ENCODE measurements at places on chromosomes 11 and 22. TPM values are rescaled to one million over a fixed set of nuclear protein-coding genes. Genes with fewer than 3 reads are reported as not detected.

The CD248 gene
- total RNA-seq: 40.3 TPM

The PSMD13 gene
- total RNA-seq: 229 TPM

The ZNF202 gene
- 8.2 TPM for total RNA-seq

The TST gene
- total RNA-seq: 35.2 TPM

The INPP5J gene
- total RNA-seq: under 0.01 TPM

The TRIM51 gene
- total RNA-seq: not detected

The OR2D2 gene
- 0.28 TPM for total RNA-seq

The SLC22A8 gene
- total RNA-seq: not detected

The GPR83 gene
- total RNA-seq: not detected

The SERPIND1 gene
- not detected for total RNA-seq

The SPA17 gene
- 13.0 TPM for total RNA-seq

The TMEM191B gene
- total RNA-seq: 0.77 TPM

The AP2A2 gene
- total RNA-seq: 27.8 TPM

The KRTAP5-10 gene
- total RNA-seq: not detected

The KCNE3 gene
- total RNA-seq: 3.4 TPM

The CSF2RB gene
- total RNA-seq: 4.5 TPM

The CALCB gene
- not detected for total RNA-seq

The FREY1 gene
- total RNA-seq: 0.96 TPM

The PATE2 gene
- 0.38 TPM for total RNA-seq

The MEI1 gene
- total RNA-seq: 1.7 TPM

The CARD18 gene
- total RNA-seq: not detected

The SLC17A6 gene
- total RNA-seq: not detected

The RFPL1 gene
- total RNA-seq: not detected

The C11orf21 gene
- total RNA-seq: not detected

The IL17REL gene
- not detected for total RNA-seq

The NNMT gene
- 192 TPM for total RNA-seq

The SLC22A9 gene
- not detected for total RNA-seq

The PI4KA gene
- 33.4 TPM for total RNA-seq

The GNG3 gene
- not detected for total RNA-seq

The PLAAT5 gene
- not detected for total RNA-seq

The SLC6A5 gene
- total RNA-seq: not detected

The PGA5 gene
- not detected for total RNA-seq

The OR10G7 gene
- not detected for total RNA-seq

The DDTL gene
- total RNA-seq: under 0.01 TPM

The PDGFD gene
- total RNA-seq: 13.0 TPM

The CAVIN3 gene
- total RNA-seq: 198 TPM

The DEUP1 gene
- total RNA-seq: not detected

The TESMIN gene
- 0.19 TPM for total RNA-seq

The LRRC74B gene
- not detected for total RNA-seq

All from regular cardiac myocyte (primary cell).